ENCODE measurements at places on chromosomes 1 and 21. TPM values are rescaled to one million over a fixed set of nuclear protein-coding genes. Genes with fewer than 3 reads are reported as not detected.

DNA sequence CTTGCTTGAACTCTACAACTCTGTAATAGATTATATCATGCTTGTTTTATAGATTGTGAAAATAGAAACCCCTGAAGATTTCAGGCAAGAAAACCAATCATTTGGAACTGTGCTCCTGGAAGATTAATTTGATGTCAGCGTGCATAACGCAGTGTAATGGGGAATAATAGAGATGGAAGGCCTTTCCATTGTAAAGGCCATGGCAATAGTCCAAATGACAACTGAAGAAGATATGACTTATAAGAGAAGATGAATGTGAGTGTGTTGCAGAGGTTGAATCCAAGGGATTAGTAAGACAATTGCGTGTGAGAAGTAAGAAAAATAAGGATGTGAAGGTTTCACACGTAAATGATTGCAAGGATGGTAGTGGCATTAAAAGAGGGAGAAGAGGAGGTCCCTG is 285.0 kb downstream of the DUSP10 start:
- no peak for DNase-seq

GRCh38 chr1:220880726-220881506 is 1.7 kb downstream of the HLX start:
- peak; percentile 87 for DNase-seq

DNA sequence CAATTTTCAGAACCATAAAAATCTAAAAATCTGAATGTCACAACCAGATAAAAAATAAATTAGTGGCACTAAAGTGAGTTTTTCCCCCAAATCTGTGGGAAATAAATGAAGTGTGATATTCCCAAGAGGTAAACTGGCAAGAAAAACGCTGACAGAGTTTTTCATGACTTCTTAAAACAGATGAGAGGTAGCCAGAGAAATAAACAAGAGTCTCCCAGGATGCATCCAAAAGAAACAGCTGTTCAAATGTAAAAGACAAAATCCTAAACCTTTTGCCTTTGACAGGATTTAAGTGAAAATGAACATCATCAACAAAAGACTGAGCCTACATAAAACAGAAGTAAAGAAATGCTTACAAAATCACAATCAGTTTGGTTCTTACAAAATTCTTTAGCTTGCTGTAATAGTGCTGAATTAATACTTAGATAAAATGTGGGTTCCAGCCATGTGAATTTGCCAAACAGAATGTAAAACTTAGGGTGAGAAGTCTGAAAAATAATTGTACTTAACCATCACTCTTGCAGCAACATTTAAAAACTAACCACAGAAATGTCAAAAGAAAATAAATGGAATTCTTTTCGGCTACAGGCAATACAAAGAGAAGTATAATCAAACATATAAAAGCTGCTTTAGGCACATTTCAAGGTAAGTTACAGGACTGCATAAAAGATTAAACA is 133.6 kb downstream of the EIF4G3 start:
- peak; percentile 72 for DNase-seq

DNA sequence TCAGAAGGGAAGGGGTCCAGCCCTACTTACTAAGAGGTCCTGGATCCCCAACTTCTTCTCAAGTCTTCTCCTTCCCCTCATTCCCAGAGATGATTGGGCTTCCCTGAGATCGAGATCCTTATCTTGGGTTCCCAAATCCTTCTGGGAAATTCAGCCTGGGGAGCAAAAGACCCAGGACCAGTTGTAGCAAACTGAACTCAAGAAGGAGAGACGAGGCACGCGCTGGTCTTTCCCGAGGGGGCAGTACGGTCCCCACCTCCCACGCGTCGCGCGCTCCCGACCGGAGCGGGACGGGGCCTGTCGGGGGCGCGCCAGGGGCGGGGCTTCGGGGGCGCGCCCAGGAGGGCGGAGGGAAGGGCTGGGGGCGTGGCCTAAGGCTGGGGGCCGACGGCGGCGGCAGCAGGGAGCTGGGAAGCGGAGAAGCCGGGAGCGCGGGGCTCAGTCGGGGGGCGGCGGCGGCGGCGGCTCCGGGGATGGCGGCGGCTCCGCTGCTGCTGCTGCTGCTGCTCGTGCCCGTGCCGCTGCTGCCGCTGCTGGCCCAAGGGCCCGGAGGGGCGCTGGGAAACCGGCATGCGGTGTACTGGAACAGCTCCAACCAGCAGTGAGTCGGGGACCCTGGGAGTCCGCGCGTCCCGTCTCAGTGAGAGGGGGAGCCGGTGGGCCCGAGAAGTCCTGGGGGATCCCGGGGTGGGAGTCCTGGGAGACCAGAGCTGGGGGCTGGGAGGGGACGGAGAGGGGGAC is at the start of gene EFNA3:
Gene EFNA3 (plus strand): TSS at position 369 of the 741 bp plus-strand sequence. CDS start 105 bp downstream, at position 474.
- DNase-seq, result peak; percentile 42

Gene FLG2
- not detected for total RNA-seq

GRCh38 chr1:52683367-52683940 is 14.7 kb downstream of the COA7 start:
- DNase-seq, result no peak
